GM12892 (cell line): ENCODE measurements at places on chromosomes 5 and 9.

- DNase-seq: no peak
These were observed 5.9 kb upstream of the NREP start for GRCh38 chr5:111762895-111763294.

DNA sequence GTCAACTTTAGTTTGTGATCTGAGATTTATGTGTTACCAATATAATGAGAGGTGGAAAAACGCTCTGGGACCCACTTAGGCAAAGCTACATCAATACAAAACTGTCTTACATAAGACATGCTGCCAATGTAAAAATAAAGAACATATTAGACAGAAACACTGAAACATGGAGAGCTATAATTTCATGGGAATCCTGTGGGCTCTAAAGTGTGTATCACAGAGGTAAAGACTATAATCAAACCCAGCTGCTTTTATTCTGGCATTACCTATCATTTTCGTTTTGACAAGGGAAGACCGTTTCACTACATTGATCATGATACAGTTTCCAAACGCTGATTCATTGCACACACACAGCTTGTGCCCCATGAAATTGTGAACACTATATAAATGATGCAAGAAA, 400.5 kb upstream of the TUSC1 start:
- DNase-seq: no peak

GRCh38 chr5:127425037-127425436, 92.4 kb upstream of the PRRC1 start:
- no peak for DNase-seq

- DNase-seq: no peak
These were observed 74.1 kb downstream of the SERINC5 start for GRCh38 chr5:80181618-80182211.

DNA sequence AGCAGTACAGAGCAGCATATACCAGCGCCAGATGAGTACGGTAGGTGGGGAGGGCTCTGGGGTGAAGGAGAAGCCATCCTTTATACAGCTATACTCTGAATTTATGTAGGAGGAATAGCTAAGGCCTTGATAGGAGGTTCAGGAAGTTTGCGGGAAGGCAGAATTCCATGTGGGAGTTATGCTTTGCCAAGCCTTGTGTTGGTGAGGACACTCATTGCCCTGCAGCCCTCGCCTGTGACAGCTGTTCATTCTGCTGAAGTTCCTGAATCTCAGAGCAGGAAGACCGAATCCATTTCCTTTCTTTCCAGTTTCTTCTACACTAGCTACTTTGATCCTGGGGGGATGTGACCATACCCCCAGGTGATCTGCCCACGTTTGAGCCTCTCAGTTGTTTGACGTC, 7.7 kb downstream of the MFAP3 start:
- DNase-seq: no peak

- no peak for DNase-seq
These were observed 13.7 kb upstream of the PPP2R2B start for GRCh38 chr5:146892231-146892630.

- DNase-seq: no peak
These were observed 233.2 kb downstream of the SPATA31A1 start for GRCh38 chr9:39588500-39589137.

- no peak for DNase-seq
These were observed 208.0 kb downstream of the PAPPA start for GRCh38 chr9:116361547-116361946.

DNA sequence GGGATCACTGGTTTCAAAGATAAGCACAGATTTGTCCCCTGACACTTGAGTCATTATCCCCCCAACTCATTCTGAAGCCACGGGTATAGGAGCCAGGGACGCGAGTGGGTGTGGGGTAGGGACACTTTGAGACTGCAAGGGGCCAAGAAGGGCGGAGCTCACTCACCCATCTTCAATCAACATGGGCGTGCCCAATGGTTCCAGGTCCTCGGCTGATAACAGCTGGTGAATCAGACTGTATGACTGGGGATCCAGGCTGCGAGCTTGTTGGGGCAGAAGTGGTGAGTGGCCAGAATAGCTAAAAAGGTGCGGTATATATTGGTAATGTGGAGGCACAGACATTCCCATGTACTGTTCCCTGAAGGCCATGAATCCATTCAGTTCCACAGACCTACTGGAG, 30.7 kb upstream of the NR5A1 start:
- no peak for DNase-seq

DNA sequence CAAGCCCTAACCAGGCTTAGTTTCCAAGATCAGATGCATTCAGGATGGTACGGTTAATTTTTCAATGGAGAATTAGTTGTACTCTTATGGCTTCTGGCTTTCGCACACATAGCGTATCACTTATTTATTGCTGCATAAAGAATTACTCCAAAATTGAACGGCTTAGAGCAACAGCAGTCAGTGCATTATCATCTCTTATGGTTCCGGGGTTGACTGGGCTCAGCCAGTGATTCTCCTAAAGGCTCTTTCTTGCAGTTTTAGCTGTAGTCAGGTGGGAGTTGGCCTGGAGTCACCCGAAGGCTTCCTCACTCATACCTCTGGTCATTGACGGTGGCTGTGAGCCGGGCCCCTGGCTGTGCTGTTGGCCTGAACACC, 595 bp upstream of the GRHPR start:
- DNase-seq: no peak

DNA sequence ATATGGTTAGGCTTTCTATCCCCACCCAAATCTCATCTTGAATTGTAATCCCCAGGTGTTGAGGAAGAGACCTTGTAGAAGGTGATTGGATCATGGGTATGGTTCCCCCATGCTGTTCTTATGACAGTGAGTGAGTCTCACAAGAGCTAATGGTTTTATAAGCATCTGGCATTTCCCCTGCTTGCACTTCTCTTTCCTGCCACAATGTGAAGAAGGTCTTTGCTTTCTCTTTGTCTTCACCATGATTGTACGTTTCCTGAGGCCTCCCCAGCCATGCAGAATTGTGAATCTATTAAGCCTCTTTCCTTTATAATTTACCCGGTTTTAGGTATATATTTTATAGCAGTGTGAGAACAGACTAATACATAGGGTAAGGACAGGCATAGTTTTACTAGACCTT, 334.5 kb downstream of the TLR4 start:
- DNase-seq: no peak

DNA sequence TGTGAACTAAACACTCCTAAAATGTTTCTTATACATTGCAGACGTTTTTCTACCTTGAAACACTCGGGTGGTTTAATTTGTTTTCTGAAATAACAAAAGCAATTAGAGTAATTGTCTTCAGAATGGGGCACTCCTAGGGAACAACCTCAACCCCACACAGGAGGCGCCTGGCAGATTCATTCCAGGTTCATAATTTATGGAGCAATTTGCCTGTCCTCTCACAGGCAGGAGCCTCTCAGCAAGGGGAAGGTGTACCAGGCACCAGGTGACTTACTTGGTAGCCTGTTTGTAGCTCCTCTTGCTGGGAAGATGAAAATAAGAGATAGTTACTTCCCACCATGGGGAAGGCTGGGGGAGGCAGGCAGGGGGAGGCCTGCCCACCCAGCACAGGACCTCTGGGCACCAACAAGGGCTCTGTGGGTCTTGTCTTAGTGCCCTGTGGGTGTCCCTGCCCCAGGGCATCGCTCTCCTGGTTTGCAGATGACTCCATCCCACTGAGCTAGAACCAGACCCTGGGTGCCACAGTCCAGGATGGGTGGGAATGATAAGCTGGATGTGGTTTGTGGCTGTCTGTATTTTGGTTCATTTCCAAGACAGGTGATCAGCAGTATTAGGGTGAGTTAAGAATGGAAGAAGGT, 144.4 kb downstream of the FSTL4 start:
- no peak for DNase-seq

GRCh38 chr5:142998316-142999020, 228.3 kb downstream of the ARHGAP26 start:
- DNase-seq: no peak

GRCh38 chr5:13511442-13511841, 433.0 kb downstream of the DNAH5 start:
- DNase-seq: no peak

- no peak for DNase-seq
These were observed 508.6 kb upstream of the FAM174A start for GRCh38 chr5:100026606-100027005.

DNA sequence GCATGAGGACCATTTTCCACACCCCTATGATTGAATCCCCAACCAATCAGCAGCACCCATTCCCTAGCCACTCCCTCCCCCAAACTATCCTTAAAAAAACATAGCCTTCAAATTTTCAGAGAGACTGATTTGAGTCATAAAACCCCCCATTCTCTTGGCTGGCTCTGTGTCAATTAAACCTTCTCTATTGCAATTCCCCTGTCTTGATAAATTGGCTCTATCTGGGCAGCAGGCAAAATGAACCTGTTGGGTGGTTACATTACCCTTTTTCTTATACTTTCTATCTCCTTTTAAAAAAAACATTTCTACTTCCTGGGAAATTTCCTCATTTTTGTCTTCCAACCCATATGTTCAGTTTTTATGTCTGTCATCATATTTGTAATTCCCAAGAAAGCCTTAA, 220.2 kb downstream of the PDZD2 start:
- no peak for DNase-seq

DNA sequence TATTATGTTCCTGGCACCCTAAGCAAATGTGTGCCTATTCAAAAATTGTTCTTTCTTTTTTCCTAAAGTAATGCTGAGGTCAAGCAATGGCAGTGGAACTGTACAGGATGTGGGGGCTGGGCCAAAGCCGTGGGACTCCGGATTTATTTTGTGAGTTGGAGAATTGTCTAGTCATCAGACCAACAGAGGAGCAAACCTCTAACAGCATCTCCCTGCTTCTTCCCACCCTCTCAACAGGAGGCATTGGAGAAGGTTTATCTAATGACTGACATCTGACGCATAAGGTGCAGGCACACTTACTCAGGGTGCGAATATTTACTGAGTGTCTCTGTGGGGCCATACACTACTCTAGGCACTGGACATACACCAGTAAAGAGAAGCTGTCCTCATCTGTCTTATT, 38.6 kb downstream of the MARCHF11 start:
- no peak for DNase-seq

- DNase-seq: no peak
These were observed 59.4 kb upstream of the ICE1 start for GRCh38 chr5:5363045-5363444.

- no peak for DNase-seq
These were observed 292.5 kb downstream of the PARP8 start for GRCh38 chr5:50958852-50959457.

GRCh38 chr5:75509956-75510355, 1.5 kb downstream of the CERT1 start:
- DNase-seq: no peak

DNA sequence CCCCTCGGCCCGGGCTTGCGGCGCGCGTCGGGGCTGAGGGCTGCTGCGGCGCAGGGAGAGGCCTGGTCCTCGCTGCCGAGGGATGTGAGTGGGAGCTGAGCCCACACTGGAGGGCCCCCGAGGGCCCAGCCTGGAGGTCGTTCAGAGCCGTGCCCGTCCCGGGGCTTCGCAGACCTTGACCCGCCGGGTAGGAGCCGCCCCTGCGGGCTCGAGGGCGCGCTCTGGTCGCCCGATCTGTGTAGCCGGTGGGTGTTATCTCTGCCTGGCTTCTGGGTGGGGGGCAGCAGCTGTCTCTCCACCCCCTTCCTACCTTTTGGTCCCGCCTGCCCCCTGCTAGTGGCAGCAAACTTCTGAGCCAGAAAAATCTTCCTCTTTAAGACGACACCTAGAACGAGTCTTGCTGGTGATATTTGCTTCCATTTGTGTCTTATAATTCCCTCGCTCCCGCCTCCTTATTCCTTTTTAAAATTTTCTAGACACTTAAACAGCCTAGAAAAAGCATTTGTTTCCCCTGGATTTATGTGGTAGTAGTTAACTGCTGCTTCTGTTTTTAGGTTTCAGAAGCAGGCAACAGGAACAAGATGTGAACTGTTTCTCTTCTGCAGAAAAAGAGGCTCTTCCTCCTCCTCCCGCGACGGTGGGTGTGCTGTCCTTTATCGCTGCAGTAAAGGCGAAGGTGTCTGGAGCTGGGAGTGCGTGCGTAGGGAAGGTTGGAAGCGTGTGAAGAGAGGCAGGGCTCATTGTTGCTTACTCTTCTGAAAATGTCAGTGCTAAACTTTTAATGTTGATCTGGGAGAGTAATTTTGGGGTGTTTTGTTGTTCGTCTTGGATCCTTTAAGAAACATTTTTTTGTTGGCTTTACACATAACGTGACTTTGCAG, 554 bp downstream of the JAK2 start:
- DNase-seq: no peak

DNA sequence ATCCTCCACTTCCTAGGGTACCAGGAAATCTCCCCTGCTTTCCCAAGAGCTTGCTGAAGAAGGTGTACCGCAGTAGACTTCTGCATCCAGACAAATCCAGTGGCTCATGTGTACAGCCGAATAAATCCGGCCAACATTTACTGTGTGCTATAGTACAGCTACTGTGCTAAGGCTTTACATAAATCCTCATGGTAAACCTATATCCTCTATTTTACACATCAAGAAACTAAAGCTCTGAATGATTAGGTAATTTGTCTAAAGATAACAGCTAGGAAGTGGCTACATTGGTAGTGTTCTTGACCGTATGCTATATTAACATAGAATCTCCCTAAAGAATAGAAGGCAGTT, 511 bp upstream of the WDR41 start:
- DNase-seq: no peak

DNA sequence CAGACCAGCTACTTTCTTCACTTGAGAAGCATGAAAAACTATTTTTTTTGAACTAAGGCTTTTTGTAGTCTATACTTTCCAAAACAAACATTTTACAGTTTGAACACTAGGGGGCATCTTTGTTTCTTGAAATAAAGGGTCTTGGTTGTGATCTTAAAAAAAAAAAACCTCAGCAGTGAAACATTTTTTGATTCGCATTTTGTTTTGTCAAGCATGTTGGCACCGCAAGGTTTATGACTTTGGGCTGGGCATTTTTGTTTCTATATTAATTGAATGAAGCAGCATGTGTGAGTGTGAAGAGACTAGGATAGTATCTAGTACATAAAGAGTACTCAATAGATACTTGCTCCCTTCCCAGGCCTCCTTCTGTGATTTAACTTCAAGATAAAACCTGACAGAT, 31.6 kb upstream of the ACOT12 start:
- DNase-seq: no peak

GRCh38 chr9:75451505-75451904, 363.2 kb downstream of the OSTF1 start:
- DNase-seq: no peak

GRCh38 chr9:130308081-130308571, 42.6 kb downstream of the HMCN2 start:
- DNase-seq: no peak

DNA sequence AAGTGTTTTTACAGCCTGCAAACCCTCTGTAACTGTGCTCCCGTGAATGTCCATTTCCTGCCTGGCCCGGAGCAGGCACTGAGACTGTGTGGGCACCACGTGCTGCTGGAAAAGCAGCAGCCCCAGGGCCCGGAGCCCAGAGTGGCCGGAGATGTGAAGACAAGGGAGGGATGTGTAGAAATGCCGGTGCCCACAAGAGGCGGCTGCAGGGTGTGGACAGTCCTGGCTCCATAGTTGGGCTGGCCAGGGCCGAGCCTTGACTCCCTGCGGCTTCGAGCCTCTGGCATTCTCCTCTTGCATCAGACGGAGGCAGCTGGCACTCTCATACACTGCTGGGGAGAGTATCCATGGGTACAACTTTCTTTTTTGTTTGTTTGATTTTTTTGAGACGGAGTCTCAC, 13.2 kb upstream of the GFPT2 start:
- DNase-seq: no peak

GRCh38 chr9:129604766-129605163, 16.1 kb downstream of the C9orf50 start:
- no peak for DNase-seq
